ENCODE measurements at places on chromosomes 1 and 21.
A peak's percentile ranks its signal among the peaks of the same experiment; 100 is the strongest.

GRCh38 chr21:42113926-42114409, 42.9 kb downstream of the UMODL1 start:
- no peak for DNase-seq

- peak; percentile 62 for DNase-seq
These were observed 40.2 kb upstream of the CAMTA1 start for GRCh38 chr1:6745073-6745472.

DNA sequence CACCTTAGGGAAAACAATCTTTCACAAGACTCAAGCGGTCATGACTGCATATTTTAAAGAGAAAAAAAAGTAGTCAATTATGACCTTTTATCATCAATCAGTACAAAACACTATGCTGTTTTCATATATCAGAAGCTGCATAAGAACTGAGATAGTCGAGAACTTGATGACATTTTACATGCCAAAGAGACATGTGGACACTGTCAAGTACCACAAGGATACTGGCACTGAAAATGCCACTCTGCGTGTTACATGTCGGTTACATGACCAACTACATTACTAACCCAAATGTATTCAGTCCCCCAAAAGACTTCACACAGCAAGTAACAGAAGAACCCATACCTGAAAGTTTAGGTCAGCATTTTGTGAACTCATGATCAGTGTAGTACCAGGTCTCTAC, 975.0 kb upstream of the ADGRL4 start:
- DNase-seq = no peak

DNA sequence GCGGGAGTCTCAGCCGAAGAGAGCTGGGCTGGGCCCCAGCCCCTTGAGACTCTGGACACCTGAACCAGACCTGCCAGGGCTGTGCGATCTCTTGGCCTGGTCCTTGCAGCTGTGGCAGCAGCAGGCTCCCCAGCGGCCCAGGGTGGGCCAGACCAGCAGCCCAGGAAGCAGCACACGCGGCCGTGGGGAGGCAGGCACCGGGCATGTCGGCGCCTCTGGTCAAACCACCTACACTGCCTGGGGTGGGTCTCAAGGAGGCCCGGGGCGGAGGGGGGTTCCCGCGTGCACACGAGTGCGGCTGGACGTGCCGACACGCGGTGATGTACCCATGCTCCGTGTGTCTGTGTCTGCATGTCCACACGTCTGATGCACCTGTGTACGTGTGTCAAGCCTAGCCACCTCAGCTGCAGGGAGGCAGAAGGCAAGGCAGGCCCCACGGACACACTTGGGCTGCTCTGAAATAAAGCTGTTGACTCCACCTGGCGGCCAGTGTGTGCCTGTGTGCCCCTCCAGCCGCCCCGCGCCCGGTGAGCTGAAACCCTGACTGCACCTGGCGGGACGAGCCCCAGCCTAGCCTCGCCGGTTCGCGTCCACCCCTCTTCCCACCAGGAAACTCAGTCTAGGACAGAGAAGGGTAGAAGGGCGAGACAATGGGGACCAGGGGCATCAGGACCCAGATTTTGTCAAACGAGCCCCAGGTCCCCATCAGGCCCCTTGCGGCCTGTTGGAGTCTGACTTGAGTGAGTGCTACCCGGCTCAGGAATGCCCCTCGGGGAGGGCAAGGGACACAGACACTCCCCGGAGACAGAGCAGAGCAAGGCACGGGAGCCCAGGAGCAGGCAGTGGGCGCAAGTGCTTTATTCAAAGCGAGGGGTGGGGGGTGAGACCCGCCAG, 11.6 kb downstream of the SCNN1D start:
- DNase-seq = peak; percentile 76
